Fibroblast of the conjunctiva (primary cell): ENCODE measurements at places on chromosomes 1 and 21.

- no peak for DNase-seq
These were observed 205.1 kb downstream of the PLA2G4A start for GRCh38 chr1:187033693-187034390.

- no peak for DNase-seq
These were observed 167.0 kb downstream of the NR5A2 start for GRCh38 chr1:200194477-200194876.

DNA sequence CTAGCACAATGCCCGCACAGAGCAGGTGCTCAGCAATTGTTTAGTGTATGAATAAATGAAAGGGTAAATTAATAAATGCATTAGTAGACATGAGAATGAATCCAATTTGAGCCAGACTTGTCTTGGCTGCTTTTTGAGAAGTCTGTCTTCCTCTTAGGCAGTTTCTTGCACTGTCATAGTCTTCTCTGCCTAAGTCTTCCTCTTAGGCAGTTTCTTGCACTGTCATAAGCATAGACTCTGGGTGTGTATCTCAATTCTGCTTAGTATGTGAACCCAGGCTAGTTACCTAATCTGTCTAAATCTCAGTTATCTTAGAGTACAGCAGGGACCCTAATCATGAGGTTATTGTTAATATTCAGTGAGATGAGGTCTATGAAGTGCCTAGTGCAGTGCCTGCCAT lies 27.2 kb downstream of the NHLH2 start:
- no peak for DNase-seq

DNA sequence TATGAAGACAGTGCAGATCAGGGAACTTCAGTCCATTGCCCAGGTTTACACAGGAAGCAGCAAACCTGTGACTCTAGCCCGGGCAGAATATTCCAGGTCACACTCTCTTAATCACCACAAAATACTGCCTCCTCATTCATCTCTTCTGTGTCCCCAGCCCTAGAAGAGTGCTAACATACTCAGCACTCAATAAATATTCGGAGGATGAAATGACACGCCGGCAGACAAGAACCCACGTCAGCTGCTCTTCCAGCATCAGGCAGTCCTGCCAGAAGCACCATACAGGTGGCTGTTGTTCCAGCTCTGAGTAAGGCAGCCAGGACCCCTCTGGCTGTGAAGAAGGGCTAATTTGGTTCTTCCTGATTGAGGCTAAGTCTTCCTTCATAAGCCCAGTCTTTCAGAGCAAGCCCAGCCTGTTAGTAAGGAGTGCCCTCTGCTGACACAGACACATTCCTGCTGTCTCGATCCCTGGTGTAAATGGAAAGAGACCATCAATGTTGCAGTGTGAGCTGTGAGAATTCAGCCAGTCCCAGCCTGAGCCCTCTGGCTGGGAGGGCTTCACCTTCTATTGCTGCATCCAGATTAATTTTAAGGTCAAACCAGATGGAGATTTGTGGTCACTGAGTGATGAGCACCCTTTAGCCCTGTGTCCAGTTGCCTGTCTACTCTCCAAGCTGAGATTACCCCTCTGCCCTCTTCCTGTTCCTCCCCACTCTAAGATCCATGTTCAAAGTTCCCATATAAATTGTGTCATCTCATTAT lies 45.0 kb upstream of the KIRREL1 start:
- DNase-seq = no peak

DNA sequence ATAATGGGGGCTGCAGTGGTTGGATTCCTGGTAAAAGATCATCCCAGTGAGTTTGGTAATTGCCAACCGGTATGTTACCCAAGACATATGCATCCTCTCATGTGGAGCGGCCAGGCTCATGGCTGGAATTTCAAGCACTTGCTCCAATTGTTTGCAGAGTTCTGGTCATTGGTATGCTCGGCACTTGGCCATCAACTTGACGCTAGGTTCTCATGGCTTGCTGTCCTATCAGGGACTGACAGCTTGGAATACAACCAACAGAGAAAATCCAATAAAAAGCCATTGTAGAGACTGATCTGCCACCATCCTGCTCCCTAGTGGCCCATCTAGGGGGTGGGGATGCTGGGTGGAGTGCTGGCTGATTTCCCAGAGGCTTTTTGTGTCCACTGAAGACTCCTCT lies 120.9 kb downstream of the EDEM3 start:
- DNase-seq = no peak

GRCh38 chr1:119766374-119766794 lies 2.3 kb downstream of the HMGCS2 start:
- no peak for DNase-seq

DNA sequence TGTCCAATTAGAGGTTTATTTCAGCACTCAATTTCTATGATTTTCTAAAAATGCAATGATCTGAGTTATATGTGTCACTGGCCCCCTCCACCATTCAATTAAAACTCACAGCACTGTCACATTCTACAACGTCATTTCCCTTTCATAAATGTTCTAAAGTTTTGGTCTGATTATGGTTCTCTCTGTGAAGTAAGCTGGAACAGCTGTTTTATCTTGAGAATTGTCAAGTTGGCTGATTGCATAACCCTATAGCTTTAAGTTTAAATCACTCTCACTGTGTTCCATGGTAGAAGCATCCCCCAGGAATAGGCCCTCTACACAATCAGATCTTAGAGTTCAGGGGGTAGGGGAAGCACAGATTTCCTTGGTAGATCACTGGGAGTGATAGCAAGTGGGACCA lies 41.4 kb upstream of the DNASE2B start:
- no peak for DNase-seq

GRCh38 chr1:151968058-151968457 lies 25.6 kb downstream of the S100A10 start:
- no peak for DNase-seq

- DNase-seq = no peak
These were observed 203.7 kb upstream of the RUNX1 start for GRCh38 chr21:35252831-35253230.

DNA sequence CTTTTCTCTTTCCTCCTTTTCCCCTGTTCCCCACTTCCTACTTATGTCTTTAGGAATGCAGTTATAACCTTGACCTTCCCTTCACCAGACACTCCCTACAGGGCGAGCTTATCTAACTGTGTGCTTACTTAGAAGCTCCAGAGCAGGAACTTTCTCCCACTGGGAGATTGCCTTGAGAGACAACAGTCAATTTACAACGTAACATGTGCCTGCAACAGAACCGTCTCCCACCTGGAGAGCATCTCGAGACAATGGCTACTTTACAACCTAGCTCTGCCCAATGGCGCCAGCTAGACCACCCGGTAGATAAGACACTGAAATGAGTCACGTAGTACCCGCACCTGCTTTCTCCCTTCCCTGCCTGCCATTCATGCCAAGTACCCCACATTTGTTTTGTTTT lies 16.7 kb downstream of the HMGN1 start:
- DNase-seq = no peak

GRCh38 chr1:218401441-218401997 lies 56.4 kb downstream of the TGFB2 start:
- DNase-seq = no peak

GRCh38 chr1:195733408-195733807 lies 874.8 kb downstream of the KCNT2 start:
- DNase-seq = no peak
